ENCODE measurements at places on chromosomes 5 and 9. TPM values are rescaled to one million over a fixed set of nuclear protein-coding genes. Genes with fewer than 3 reads are reported as not detected.

DNA sequence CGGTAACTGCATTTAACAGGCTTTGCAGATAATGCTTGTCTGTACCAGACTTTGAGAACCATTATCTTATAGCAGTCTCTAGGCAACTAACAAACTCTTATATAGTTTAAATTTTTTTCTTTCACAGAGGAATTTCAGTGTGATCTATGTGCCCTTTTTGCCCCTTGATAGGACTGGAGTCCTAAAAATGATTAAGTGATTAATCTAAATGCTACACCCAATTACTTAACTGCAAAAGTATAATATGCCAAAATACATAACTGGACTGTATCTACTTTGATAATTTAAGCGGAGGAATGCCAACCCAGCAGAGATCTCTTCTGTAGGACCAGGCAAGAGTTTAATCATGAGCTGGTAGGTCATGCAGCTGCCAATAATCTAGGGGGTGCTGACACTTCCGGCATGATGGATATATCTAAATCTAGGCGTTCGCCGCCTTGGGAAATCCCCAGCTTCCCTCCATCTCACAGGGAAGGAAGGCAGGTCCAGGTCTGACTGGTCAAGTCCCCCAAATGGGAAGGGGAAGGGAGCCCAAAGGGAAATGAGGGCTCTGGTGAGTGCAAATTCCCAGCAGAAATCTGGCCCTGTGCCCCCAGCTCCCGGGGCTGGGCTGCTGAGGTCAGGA lies 205.6 kb downstream of the GAPVD1 start:
- no peak for DNase-seq

DNA sequence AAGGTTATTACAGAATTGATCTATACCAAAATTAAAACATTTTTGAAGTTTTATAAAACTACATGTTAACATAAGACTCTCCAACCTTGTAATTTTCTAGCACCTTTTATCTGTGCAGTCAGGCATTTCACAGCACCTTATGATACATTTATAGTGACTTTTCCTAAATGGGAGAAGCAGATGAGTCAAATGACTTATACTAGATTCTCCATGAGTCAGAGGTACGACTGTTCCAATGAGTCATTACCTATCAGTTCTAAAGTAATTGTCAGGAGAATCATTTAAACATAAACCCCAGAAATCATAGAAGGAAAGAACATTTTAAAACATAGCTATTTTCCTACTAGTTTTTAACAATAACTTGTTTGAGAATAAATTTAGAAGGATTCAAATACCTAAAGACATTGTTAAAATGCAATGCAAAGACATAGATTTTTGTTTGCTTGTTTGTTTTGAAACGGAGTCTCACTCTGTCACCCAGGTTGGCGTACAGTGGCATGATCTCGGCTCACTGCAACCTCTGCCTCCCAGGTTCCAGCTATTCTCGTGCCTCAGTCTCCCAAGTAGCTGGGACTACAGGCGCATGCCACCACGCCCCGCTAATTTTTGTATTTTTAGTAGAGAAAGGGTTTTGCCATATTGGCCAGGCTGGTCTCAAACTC lies 34.7 kb upstream of the DMXL1 start:
- DNase-seq, result no peak

Gene IL13
- 0.49 TPM for total RNA-seq

DNA sequence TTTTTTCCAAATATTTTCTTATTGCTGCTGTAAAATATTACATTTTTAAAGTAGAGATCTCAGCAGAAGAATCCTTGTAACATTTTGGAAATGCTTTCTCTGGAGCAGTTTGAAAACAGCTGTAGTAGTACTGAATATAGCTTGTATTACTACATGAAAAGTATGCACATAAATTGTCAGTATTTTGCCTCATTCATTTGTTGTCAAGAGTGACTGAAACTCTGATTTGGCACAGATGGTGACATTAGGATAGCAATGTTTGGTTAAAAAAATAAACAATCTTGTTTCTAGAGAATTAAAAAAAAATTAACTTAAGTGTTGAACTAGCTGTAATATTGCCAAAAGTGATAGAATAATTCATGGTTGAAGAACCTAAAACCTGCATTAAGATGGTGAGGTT lies 90.4 kb downstream of the NNT start:
- no peak for DNase-seq

Gene DAB2IP
- not detected for total RNA-seq

DNA sequence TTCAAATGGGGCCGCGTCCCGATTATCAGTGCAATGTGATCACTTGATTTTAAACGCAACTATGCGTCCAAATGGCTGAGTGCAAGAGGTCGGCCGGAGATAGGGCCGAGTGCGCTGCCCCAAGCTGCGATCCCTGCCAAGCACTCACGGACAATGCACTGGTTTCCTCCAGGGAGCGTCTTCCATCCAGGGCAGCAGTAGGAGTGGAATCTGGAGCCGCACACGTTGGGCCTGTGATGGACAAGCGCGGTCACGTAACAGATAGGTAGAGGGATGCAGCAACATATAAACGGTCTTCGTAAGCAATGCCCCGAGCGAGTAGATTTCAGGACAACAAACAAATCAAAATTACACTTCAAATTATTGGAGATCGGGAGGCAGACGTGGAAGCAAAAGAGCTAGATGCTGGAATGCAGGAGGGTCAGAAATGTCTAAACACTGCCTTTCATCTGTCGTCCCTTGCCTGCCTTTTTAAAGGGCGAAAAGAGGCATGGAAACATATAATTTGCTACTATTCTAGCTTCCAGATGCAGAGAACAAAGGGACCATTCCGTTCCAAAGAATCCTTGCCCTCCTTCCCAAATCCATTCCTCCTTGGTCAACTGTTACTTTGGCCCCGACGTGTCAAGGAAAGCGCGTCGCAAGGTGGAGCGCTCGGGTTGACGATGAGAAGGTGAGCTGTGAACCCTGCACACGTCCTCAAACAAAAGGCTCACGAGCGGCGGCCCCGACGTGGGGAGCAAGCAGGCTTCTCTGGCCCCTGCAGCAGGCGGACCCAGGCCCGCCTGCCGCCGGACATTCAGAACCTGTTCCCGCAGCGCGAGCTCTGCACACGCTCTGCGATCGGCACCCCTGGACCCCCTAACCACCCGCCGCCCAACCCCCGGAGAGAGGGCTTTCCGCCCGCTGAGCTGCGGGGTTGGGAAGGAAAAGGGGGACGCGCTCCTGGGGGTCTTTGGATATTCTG lies 1.5 kb downstream of the FBN2 start:
- DNase-seq, result no peak

Gene SLC36A2
- total RNA-seq, result not detected

DNA sequence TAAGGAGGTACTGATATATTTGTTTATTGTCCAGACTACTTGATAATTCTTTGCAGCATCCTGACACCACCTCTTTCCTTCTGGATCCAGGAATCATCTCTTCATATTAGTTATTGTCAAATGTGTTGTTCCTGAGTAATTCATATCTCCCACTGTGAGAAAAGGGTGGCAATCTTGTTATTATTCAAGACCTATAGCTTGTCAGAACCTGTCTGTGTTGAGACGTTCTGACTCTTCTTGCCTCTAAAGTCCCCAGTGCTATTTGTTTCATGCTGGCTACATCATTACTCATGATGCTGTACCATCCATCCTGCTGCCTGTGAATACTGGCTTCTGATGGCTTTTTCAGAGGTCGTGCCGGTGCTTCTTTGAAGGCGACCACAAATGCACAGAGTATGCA lies 68.7 kb upstream of the TAF11L2 start:
- no peak for DNase-seq

Gene LRRC70
- 0.91 TPM for total RNA-seq

DNA sequence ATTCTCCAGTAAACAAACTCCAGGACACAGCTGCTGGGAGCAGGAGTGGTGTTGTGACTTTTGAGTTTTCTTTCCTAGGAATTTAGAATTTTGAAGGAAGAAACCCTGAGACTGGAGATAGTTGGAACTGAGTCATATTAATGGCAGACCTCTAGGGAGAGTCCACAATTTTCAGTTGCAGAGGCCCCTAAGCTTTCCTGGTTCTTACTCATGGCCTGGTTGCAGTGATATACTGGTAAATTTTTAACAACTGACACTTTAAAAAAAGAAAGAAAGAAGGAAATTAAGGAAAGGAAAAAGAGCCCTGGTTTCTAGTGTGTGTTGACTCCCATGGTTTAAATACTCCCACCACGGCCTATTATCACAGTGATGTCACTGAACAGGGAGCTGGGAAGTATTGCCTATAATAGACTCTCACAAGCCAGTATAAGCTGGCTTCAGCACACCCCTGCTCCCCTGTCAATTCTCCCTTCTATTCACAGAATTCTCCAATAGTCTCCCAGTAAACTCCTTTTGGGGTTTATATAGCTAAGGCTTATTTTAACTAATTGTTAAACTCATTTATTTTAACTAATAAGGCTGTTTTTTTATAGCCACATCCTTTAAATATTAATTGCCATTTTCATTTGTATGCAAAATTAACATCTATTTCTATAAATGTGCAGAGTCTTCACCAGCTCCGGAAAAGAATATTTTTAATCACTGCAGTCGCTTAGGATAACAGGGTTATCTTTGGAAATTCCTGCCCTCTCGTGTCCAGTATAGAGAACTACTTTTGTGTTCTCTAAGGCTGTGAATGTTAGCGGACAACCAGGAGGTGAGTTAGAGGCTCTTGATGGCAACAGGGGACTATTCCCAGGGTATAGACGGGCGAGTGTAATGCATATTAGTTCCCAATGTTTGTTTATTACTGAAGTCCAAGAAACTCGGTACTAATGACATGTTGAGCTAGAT lies 59.7 kb downstream of the GGTA1 start:
- no peak for DNase-seq

Gene SPATA31E1
- not detected for total RNA-seq

Gene SPINK4
- not detected for total RNA-seq

DNA sequence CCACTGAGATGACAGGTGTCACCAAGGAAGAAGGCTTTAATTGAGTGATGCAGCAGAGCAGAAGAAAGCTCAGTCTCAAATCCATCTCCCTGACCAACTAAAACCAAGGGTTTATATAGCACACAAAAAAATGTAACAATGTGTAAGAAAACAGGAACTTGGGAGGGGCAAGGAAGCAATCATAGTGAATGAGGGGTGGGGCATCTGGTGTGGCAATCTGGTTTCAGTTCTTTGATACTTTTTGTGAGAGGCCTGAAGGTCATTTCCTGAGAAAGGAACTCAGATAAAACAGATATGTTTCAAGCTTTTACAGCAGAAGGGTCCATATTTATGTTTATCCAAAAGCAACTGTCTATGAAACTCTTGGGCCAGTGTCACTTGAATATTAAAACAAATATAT lies 19.7 kb downstream of the CD180 start:
- no peak for DNase-seq

Gene CHSY3
- total RNA-seq, result not detected

- no peak for DNase-seq
Observed at GRCh38 chr5:28632607-28633006, 1594.2 kb upstream of the CDH9 start.

DNA sequence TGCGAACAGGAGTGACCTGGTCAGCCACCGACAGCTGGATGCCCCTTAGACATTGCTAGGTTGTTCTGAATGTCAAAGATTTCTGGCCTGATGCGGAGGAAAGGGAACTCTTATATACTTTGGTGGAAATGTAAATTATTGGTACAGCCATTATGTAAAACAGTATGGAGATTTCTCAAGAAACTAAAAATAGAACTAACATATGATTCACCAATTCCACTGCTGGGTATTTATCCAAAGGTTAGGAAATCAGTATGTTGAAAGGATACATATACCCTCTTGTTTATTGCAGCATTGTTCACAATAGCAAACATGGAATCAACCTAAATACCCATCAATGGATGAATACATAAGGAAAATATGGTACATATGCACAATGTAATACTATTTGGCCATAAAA lies 31.8 kb downstream of the DMRT3 start:
- no peak for DNase-seq

- no peak for DNase-seq
Observed at GRCh38 chr9:127991017-127991756, 10.4 kb upstream of the EEIG1 start.

Gene ANKRA2
- 26.5 TPM for total RNA-seq

Gene FBP1
- 1.9 TPM for total RNA-seq

DNA sequence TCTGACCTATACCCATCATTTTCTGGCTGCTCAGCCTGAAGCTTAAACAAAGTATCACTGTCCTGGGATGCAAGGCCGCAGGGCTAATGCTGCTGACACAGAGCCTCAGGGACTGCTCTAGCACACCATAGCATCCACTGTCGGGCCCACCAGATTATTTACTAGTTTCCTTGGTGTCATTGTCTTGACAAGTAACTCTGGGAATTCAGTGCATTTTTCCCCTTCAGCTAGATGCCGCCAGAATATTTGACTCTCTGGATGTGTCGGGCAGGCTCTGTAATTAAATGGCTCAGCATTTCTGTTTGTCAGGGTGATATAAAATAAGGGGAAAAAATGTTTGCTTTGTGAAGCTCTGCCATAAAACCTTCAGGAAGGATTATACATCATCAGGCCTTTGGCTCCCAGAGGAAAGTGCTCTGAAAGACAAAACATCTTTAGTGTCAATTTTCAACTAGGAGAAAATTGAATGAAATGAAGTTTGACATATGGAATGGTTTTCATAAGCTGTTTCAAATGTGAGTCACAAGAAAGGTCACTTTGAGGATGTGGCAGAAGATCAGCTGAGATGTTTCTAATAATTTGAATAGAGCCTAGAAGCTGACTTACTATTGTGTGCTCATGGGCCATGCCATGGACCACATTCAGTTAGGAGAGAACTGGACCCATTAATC lies 350.1 kb downstream of the TMEM232 start:
- no peak for DNase-seq

- no peak for DNase-seq
Observed at GRCh38 chr5:172188893-172189692, 1.1 kb upstream of the STK10 start.

DNA sequence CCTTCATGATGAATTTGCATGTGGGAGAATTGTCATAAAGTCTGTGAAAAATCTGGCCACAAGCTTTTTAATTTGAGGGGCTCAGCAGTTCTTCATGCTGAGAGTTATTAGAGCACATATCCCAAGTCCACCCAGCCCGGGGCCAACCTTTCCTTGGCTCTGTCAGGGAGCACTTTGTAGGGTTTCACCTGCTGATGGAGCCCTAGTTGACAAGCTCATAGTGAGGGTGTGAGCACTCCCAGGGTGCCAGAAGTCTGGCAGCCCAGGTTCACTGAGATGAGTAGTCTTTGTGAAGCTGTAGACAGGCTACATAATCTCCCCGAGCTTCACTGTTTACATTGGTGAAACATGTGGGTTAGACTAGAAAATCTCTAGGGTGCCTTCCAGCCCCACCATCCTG lies 97.2 kb upstream of the NREP start:
- no peak for DNase-seq
